Neural crest cell (in vitro differentiated cells): ENCODE measurements at places on chromosomes 7 and 10.

DNA sequence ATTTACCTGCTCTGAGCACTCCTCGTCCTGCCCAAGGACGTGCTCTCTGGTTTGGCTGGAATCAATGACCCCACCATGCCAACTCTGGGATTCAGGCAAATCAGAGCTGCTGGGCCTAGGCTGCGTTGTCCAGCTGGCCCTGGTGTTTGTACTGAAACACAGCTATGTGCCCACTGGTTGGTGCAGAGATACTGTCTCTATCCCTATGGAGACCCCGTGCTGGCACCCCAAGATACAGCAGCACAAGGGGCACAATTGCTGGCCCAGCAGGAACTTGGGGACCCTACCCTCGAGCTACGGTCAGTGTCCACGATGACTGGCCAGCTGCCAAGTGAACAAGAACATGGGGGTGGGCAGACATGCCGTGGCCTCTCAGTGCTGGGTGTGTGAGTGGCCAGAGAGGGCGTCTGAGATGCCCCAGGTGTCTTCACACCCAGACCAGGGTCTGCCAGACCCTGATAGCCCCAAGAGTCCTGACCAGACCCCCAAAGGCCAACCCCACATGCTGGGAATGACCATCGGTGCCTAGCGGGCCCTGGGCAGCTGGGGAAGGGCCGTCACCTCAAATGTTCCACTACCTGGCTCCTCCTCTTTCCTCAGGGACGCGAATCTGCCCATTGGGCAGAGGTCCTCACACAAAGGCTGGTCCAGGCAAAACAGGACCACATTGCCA is 79.3 kb upstream of the ZNF479 start:
- peaks cover 23% of the 10 kb centered on the region for H3K36me3 ChIP-seq
- H3K27ac ChIP-seq, result no peak overlapping the region
- no peak overlapping the region for H3K4me3 ChIP-seq
- no peaks in the 10 kb centered on the region for H3K27me3 ChIP-seq
- no peak for DNase-seq

- peaks cover 2% of the 10 kb centered on the region for H3K27me3 ChIP-seq
- no peaks in the 10 kb centered on the region for H3K36me3 ChIP-seq
- no peak for DNase-seq
- peaks cover 9% of the 10 kb centered on the region for H3K4me1 ChIP-seq
Measured at GRCh38 chr7:8201846-8202441, 60.0 kb downstream of the ICA1 start.

GRCh38 chr7:30740417-30741181 is 11.3 kb upstream of the INMT start:
- H3K27ac ChIP-seq, result no peak overlapping the region
- no peaks in the 10 kb centered on the region for H3K36me3 ChIP-seq
- peak; percentile 82 for DNase-seq
- no peaks in the 10 kb centered on the region for H3K4me1 ChIP-seq
- H3K27me3 ChIP-seq, result peaks cover 10% of the 10 kb centered on the region
- no peak overlapping the region for H3K4me3 ChIP-seq

DNA sequence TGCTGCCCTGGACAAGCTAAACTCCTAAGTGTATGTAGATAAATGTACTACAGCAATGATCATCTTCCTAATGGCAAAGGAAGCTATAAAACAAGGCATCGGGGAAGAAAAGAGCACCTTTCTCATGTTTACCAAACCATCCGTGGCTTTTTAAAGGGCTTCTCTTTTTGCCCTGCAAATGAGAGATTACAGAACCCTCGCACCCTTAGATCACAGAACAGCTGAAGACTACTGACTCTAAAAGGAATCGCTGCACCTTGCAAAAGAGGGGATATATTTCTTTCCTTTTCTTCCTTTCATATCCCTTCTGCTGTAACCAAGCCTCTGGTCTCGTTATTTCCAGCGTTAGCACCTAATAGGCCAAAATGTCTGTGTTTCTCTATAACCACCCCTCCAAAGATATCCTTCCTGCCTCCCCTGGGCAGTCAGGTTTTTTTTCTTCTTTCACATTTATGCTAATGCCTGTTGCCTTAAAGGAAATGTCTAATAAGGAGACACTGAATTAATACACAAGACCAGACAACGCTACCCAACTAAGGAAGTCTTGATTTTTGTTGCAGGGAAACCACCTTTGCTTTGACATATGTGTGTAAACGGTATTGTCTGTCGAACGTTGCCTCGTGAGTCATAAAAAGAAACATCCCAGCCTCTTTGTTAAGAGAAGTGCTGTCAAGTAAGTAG is 10.5 kb downstream of the ST8SIA6 start:
- no peak for DNase-seq
- peaks cover 51% of the 10 kb centered on the region for H3K27me3 ChIP-seq
- H3K4me3 ChIP-seq, result no peak overlapping the region
- H3K4me1 ChIP-seq, result no peaks in the 10 kb centered on the region

DNA sequence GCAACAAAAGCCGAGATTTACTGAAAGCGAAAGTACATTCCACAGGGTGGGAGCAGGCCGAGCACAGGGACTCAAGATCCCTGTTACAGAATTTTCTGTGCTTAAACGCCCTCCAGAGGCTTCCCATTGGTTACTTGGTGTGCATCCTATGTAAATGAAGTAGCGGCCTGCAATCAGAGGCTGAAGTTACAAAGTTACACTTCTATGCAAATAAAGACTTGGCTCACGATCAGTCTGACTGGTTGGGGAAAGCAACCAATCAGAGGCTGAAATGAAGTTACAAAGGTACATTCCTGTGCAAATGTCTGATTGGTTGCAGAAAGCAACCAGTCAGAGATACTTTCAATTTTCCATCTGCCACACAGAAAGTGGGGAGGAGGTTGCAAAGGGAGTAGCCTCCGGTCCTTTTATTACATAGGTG is 4.1 kb downstream of the ACBD7 start:
- no peak overlapping the region for H3K27ac ChIP-seq
- no peak for DNase-seq
- peaks cover 9% of the 10 kb centered on the region for H3K4me1 ChIP-seq
- H3K4me3 ChIP-seq, result peak overlapping the region; percentile 40

DNA sequence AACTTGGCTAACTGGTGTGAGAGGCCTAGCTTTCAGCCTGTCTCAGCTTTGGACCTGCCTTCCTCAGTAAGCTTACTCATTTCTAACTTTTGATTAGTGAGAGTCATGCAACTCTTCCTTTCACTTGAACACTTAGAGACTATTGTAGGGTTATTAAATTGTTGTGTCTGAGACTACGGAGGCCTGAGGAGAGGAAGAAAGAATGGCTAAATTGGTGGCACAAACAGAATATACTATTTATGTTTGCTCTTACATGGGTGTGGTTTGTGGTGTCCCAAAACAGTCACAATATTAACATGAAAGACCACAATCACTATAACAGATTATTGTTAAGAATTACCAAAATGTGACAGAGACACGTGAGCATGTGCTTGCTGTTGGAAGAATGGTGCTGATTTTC is 82.1 kb downstream of the TRIM24 start:
- peaks cover 7% of the 10 kb centered on the region for H3K4me1 ChIP-seq
- H3K36me3 ChIP-seq, result peaks cover 68% of the 10 kb centered on the region
- H3K27me3 ChIP-seq, result no peaks in the 10 kb centered on the region
- no peak overlapping the region for H3K27ac ChIP-seq
- no peak overlapping the region for H3K4me3 ChIP-seq
- DNase-seq, result no peak

GRCh38 chr10:100506596-100507356 is 12.9 kb downstream of the SEC31B start:
- H3K36me3 ChIP-seq, result peaks cover 9% of the 10 kb centered on the region
- no peak overlapping the region for H3K27ac ChIP-seq
- no peaks in the 10 kb centered on the region for H3K27me3 ChIP-seq

DNA sequence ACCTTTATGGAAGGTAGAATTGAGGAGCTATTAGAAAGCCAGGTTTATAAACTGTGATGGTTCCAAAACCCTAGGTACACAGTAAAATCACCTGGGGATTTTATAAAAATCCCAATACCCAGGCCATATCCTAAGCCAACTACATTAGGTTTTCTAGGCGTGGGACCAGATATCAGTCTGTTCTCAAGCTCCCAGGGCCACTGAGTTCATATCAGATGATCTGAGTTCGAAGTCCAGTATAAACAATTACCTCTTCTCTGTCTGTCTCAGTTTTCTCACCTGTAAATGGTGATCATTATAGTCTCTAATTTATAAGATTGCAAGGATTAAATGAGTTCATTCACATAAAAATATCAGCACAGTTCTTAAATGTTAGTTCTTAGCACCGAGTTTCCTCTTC is 60.6 kb downstream of the CAV1 start:
- H3K27me3 ChIP-seq, result peaks cover 3% of the 10 kb centered on the region
- no peak overlapping the region for H3K4me3 ChIP-seq
- H3K4me1 ChIP-seq, result peaks cover 31% of the 10 kb centered on the region
- H3K27ac ChIP-seq, result no peak overlapping the region
- no peaks in the 10 kb centered on the region for H3K36me3 ChIP-seq
- DNase-seq, result no peak

- peaks cover 48% of the 10 kb centered on the region for H3K4me1 ChIP-seq
- peak; percentile 37 for DNase-seq
- no peaks in the 10 kb centered on the region for H3K27me3 ChIP-seq
- H3K36me3 ChIP-seq, result no peaks in the 10 kb centered on the region
- peak overlapping the region; percentile 97 for H3K4me3 ChIP-seq
- H3K27ac ChIP-seq, result peak overlapping the region; percentile 97
Measured at GRCh38 chr10:43407148-43407575, 1.8 kb downstream of the HNRNPF start.

DNA sequence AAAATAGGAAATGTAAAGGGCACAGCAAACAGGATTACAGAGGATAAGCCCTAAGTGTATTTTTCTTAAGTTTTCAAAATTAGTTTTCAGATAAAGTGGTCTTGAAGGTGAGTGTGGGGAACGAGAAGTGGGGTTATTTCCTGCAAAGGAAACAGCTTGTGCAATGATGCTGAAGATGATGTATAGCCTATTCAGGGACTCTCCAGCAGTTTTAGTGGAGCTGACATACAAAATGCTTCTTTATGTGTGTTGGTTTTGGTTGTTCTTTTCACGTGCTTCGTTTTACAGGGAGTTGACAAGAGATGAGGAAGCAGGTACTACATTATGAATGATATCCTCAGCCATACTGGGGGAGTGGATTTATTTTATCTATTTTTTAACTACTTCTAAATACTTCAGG is 20.5 kb downstream of the CASD1 start:
- H3K4me1 ChIP-seq, result no peaks in the 10 kb centered on the region
- H3K27ac ChIP-seq, result no peak overlapping the region
- DNase-seq, result no peak
- peaks cover 9% of the 10 kb centered on the region for H3K36me3 ChIP-seq

DNA sequence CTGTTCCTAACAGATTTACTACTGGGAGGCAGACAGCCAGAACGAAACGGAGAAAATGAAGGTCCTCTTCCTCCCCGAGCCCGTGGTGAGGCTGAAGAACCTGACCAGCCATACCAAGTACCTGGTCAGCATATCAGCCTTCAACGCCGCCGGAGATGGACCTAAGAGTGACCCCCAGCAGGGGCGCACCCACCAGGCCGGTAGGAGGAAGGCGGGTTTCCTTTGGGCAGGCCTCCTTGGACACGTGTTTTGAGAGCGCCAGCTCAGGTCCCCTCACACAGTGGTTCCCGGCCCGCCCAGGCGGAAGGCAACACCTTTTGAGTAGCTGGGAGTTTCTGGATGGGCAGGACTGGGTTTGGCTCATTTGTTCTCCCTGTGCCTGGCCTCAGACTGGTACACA is 474.0 kb upstream of the FOXK1 start:
- peaks cover 5% of the 10 kb centered on the region for H3K36me3 ChIP-seq
- H3K27me3 ChIP-seq, result no peaks in the 10 kb centered on the region
- peaks cover 19% of the 10 kb centered on the region for H3K4me1 ChIP-seq
- DNase-seq, result no peak
- H3K4me3 ChIP-seq, result no peak overlapping the region
- peak overlapping the region; percentile 81 for H3K27ac ChIP-seq

- no peak for DNase-seq
- no peaks in the 10 kb centered on the region for H3K36me3 ChIP-seq
- H3K27ac ChIP-seq, result no peak overlapping the region
- no peak overlapping the region for H3K4me3 ChIP-seq
- H3K4me1 ChIP-seq, result peaks cover 14% of the 10 kb centered on the region
Measured at GRCh38 chr10:80166581-80167470, 34.3 kb downstream of the PLAC9 start.

DNA sequence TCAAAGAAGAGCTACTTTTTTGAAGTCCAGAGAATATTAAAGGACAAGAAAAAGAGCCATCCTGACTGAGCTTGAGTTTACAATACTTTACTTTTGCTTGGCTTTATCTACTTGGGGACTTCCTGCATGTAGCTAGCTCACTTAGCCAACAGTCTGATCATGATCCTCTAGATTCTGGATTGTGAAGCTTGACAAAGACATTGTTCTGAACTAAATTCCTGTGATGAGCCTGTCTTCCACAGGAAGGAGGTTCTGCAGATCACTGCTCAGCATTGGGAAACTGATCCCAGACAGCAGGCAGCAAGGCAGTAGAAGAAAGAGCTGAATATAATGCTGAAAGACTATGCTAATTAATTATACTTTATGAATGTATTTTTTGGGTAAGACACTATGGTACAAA is 296.4 kb downstream of the DGKB start:
- DNase-seq, result no peak
- H3K4me1 ChIP-seq, result no peaks in the 10 kb centered on the region
- H3K36me3 ChIP-seq, result no peaks in the 10 kb centered on the region
- no peak overlapping the region for H3K27ac ChIP-seq
- H3K4me3 ChIP-seq, result no peak overlapping the region
- H3K27me3 ChIP-seq, result no peaks in the 10 kb centered on the region

- no peaks in the 10 kb centered on the region for H3K36me3 ChIP-seq
- H3K4me3 ChIP-seq, result no peak overlapping the region
- H3K27me3 ChIP-seq, result peaks cover 39% of the 10 kb centered on the region
- peaks cover 7% of the 10 kb centered on the region for H3K4me1 ChIP-seq
- H3K27ac ChIP-seq, result no peak overlapping the region
Measured at GRCh38 chr7:2684501-2684900, 3.5 kb upstream of the AMZ1 start.

DNA sequence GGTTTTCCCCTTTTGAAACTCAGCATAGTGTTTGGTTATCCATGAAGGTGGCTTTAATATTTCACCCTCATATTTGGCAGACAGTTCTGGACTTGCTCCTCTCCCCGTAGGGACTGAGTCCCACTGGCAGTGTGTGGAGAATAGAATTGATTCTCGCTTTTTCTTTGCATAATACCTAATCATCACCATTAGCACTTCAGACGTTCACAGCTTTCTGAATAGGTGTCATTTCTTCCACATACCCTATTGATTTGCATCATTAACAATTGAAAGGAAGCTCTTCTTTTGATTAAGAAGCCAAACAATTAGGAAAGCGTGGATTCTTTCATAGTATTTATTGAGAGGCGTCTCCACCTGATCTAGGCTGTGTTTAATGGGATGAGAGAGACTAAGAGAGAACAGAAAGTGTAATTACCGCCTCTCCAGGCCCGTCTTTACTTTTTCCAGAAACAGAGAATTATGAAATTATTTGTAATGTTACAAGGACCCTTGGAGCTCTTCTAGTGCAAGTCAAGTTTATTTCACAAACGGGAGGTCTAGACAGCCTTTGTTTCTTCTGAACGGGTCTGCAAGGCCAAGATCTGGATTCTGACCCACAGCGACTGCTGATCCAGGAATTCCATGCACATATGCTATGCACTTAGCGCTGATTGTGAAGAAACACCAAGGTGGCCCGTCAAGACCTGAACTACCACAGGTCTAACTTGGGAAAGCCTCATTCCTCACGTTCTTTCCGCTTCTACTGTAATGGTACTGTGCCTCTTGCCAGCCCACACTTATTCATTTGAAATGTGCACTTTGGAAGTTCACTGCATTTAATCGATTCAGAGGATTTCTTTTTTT is 249.9 kb upstream of the C7orf33 start:
- peak overlapping the region; percentile 90 for H3K4me3 ChIP-seq
- no peaks in the 10 kb centered on the region for H3K36me3 ChIP-seq
- peaks cover 47% of the 10 kb centered on the region for H3K4me1 ChIP-seq
- H3K27ac ChIP-seq, result no peak overlapping the region
- peaks cover 79% of the 10 kb centered on the region for H3K27me3 ChIP-seq
